Stimulated activated CD4-positive, alpha-beta T cell treated with anti-CD3 and anti-CD28 coated beads, Interleukin-15, amount 100 ng/mL, for 48 hours (primary cell): ENCODE measurements at places on chromosomes 5 and 9.

DNA sequence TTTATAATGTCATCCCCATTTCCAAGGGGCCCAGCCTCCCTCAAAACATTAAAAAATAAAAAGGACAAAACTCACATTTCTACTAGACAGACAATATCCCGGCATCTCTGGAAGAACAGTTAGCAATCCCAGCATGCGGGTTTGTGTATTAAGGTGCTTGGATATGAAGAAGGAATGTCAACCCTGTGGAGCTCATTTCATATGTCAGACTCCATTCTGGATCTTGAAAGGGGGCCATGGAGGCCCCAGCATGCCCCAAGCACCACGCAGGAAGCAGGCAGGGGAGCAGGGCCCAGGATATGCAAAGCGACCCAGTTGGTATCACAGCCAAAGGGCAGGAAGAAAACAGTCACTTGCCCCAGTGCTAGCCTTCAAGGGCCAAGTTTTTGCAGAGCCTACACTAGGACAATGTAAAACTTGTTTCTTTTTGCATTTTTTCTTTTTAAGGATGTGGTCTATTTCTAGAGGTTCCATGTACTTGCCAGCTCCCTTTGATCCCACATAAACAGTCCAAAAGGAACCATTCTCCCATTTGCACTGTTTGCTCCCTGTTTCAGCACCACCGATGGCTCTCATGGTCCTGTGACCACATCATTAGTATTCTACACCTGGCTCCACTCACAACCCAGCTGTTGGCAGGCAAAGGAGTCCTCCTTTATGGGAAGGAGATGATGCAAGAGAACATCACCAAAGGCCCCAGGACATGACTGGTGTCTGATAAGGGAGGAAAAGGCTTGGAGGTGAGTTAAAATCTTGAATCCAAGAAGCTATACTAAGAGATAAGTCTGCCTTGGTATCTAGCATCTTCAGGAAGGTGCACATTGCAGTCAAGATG lies 58.3 kb downstream of the FGF1 start:
- DNase-seq = no peak

DNA sequence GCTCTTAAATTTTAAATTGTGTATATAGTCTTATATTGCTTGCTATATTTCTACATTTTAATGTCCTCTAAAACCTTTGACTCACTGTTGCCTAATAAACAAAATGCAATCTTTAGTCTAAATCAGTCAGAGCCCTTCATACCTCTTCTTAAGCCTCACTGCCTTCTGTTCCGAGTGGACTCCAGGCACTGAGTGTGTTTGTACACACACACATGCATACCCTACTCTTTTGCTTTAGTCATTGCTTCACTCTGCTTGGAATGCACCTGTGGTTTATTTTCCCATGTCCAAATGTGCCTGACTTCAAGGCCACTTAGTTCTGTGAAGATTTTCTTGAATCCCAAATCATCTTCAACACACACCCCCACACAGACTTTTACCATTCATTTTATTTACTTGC lies 60.9 kb downstream of the SLC12A2 start:
- no peak for DNase-seq

GRCh38 chr5:9348401-9348996 lies 197.4 kb downstream of the SEMA5A start:
- DNase-seq = no peak

- DNase-seq = no peak
Observed at GRCh38 chr5:135232958-135233357, 166.1 kb downstream of the MACROH2A1 start.

- DNase-seq = no peak
Observed at GRCh38 chr9:3480353-3480655, 45.5 kb downstream of the RFX3 start.

GRCh38 chr9:137685035-137685740 lies 66.4 kb downstream of the EHMT1 start:
- no peak for DNase-seq

DNA sequence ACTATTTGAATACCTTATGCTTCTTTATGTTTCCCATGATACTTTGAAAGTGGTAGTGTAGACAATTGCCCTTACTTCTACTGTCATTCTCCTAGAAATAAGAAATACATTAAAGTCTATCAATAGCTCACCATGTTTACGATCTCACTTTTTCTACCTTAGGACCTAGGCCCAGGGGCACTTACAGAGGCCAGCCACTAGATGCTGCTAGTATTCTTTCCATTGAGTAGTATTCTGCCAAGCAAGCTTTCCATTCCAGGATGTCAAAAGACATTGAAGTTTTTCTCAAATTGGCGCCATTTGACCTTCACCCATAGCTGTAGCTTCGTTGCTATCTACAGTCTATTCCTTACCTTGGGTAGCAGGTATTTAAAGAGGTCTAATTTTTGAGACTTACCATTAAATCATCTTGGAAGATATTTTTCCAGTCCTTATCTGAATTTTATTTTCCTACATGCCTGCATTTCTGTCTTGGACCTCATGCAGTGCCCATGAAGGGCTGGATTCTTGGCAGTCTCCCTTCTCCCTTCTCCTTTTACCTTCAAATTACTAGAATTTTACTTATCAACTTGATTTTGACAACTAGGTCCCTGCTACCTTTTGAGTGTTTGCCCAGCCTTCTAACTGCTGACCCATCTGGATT lies 246.0 kb upstream of the NUDT12 start:
- no peak for DNase-seq

DNA sequence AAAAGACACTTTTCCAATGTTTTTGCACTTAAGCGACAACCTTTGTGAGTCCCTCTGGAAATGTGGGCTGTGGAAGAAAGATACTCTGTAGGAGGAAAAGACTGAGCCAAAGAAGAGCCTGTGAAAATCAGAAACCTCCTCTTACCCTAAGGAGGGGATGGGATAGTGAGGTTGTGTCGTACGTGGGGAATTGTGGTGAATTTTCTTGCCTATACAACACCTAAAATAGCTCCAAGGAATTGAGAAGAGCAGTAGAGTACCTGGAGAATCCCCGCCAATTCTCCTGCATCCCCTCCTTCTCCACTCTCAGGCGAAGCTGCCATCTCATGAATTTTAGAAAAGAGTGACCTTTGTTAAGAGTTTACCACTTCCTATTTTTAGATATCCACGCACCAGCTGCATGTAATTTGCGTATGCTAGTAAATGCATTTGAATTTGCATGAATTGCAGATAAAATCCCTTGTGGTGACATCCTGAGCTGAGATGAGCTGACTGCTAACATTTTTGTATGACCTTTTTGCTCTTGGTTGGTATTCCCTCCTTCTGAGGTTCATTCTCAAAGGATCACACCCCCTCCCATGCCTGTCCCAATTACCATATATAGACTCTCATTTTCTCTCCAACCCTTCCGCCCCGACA lies 147.2 kb downstream of the PCSK5 start:
- DNase-seq = no peak

DNA sequence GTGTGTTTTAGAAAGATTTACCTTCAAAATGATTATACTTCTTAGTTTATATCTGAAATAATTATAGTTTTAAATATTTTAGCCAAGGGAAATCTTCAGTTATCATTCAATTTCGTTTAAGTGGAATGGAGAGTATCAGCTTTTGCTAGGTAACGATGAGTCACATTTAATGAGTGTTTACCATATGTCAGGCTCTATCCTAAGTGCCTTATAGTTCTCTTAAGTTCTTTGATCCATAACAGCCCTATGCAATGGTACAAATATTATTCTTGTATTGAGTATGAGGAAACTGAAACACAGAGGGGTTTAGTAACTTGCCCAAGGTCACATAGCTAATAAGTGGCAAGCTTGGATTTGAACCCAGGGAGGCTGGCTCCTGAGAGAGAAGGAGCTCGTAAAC lies 37.5 kb upstream of the SHB start:
- DNase-seq = no peak

GRCh38 chr5:136484808-136485325 lies 119.5 kb upstream of the TRPC7 start:
- DNase-seq = no peak

DNA sequence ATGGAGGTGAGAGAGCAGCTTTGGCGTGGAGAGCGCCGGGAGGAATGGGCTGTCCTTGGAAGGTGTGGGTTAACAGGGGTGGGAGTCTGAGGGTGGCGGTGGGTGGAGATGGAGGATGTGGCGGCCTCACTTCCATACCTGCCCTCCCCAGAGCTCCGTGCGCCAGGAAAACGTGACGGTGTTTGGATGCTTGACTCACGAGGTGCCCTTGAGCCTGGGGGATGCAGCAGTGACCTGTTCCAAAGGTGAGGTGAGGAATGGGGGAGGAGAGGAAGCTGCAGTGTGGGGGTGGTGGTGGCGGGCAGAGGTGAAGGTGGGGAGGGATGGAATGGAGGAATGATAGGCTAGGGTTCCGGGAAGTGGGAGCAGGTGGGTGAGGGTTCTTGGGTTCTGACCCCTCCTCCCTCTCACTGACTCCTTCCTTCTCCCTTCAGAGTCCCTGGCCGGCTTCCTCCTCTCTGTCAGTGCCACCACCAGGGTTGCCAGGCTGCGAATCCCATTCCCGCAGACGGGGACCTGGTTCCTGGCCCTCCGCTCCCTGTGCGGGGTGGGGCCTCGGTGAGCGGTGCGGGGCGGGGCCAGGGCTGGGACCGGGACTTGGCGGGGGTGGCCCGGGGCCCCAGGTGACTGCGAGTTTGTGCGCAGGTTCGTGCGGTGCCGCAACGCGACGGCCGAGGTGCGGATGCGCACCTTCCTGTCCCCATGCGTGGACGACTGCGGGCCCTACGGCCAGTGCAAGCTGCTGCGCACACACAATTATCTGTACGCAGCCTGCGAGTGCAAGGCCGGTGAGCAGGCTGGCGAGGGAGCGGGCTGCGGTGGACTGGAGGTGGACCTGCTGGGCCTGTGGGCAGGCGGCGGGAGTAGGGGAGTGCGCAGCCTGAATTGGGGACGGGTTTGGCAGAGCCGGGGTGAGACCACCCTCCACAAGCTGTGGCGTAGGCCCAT lies 17.1 kb downstream of the TMEM8B start:
- DNase-seq = no peak

- DNase-seq = no peak
Observed at GRCh38 chr9:13737885-13738284, 458.4 kb upstream of the MPDZ start.

DNA sequence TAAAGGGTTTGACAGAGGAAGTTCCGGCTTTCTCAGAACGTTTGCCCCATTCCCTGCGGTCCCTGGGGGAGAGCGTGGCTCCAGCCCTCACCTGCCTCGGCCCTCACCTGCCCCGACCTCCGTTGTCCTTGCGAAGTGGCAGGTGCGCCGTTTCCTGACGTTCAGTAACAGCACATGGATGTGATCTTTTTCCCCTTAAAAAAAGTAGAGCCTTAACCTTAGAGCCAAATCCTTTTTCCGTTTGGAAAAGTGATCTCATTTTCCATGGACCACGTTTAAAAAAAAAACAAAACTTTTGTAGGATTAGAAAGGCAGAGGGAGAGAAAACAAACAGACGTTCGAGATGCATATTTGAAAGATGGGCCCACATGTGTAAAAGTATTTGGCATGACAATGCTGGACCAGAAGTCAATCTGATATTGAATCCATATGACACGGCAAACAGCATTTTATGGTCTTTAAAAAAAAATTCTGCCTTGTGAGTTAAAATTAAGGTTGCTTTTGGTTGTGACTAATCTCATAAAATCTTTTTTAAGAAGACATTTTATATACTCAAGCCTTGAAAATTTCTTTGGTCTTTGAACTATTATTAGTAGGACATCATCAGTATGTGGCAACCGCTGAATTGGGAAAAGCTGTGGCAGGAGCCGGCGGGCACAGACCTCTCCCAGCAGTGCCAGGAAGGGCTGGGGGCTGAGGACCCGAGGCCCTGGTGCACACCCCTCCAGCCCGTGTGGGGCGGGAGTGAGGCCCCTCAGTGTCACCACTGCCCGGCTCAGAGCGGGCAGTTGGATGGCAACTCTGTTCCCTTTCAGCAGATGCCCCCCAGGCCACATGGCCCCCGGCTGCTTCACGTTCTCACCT lies 42.5 kb upstream of the EXOC3 start:
- DNase-seq = no peak

DNA sequence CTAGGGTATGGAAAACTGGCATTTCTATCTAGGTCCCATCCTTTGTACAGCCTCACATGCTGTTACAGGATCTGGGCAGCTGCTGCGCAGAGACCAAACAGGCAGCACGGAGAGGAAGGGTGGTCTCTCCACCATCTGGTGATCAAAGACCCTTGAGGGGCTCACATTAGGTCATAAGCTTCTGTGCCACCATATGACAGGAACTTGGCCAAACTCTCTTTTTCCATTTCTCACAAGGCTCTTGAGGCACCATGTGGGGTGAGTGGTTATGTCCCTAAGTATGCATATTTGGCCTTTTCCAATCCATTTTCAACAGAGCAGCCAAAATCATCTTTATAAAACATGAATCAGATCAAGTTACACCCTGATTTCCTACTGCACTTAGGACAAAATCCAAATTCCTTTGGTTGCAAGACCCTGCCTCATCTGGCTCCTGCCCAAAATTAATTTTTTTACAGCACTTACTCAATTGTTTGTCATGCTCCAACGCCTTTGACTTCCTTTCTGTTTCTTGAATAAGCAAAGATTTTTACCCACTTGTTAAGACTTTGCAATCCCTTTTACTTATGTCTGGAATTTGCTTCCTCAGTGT lies 730.0 kb downstream of the MAT2B start:
- no peak for DNase-seq

DNA sequence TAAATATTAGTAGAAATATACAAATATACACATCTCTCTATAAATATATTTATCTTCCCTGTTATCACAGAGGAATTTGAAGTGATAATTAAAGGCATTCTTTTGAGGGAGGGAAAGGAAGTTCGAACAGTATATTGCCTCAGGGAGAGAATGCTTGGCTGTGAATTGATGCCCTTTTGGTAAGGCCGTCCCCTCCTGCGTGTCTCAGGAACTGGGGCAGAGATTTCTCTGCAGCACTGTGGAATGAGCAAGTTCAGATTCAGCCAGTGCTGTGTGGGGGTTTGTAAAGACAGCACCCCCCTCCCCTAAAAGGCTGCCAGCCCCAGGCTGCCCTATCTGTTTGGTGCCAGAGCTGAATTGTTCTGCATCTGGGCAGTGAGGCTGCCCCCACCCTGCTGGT lies 42.0 kb downstream of the UBE2QL1 start:
- DNase-seq = no peak

DNA sequence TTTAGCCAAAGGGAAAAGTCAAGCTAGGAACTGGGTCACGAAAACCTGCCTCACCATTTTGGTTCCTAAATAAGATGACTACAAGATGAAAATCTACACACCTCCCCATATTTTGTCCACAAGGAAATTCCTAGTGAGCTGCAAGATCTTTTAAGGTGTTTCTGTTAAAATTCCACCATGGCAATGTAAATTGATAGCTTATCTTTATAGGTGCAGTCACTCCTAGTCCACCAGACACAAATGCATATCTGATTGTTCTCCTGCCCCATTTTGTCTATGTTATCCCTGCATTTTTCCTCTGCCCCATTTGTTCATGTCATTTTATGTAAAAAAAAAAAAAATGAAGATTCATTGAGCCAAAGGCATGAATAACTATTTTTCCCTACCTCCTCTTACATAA lies 41.1 kb upstream of the SELENOP start:
- DNase-seq = no peak

GRCh38 chr5:19619571-19619970 lies 368.4 kb downstream of the CDH18 start:
- no peak for DNase-seq

GRCh38 chr5:177310757-177311391 lies 824 bp downstream of the MXD3 start:
- no peak for DNase-seq

GRCh38 chr9:129405827-129406213 lies 215.1 kb downstream of the C9orf50 start:
- DNase-seq = no peak
